ENCODE measurements at places on chromosomes 1 and 21.

GRCh38 chr1:110875216-110875731, 2.3 kb downstream of the CD53 start:
- DNase-seq: no peak

GRCh38 chr21:43858806-43859648, 6.0 kb upstream of the AGPAT3 start:
- DNase-seq: no peak

DNA sequence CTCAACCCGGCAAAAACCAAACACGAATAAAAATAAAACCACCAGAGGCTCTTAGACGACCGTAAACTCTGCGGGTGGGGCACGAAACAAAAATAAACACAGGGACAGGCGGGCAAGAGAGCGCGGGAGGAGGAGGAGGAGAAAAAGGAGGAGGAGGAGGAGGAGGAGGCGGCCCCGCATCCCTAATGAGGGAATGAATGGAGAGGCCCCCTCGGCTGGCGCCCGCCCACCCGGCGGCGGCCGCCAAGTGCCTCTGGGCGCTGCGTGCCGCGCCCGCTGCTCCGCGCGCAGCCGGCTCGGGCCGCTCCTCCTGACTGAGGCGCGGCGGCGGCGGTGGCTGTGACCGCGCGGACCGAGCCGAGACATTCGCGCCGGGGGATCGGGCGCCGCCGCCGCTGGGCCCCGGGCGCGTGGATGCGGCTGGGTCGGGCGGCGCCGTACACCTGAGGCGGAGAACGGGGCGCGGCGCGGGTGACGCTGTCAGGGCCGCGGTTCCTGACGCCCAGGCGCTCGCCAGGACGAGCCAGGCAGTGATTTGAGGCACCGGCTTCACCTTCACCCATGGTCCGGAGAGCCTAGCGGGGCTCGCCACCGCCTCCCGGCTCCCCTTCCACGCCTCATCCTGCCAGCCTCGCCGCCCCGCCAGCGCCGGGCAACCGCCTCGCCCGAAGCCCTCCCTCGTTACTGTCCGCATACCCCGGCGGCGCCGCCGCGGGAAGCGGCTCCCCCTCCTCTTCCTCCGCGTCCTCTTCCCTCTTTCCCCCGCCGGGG, at the start of gene MARK1:
MARK1 (plus strand) TSS at position 229 of the 771 bp plus-strand sequence. CDS start 687 bp downstream, outside the sequence.
- peak; percentile 29 for DNase-seq

GRCh38 chr1:159598196-159598595, 10.6 kb downstream of the APCS start:
- DNase-seq: peak; percentile 86

- DNase-seq: no peak
Observed at GRCh38 chr1:58904299-58905125, 120.7 kb upstream of the JUN start.

GRCh38 chr1:244759158-244759557, 76.3 kb upstream of the COX20 start:
- DNase-seq: no peak

GRCh38 chr1:58739856-58740466, 40.1 kb upstream of the MYSM1 start:
- peak; percentile 71 for DNase-seq

GRCh38 chr1:4062041-4062440, 162.0 kb upstream of the C1orf174 start:
- DNase-seq: no peak

- DNase-seq: no peak
Observed at GRCh38 chr21:42366292-42367010, at the start of gene TFF1. TSS of gene TFF1 (minus strand) at chr21:42366535. CDS start at chr21:42366495, 40 bp downstream.

DNA sequence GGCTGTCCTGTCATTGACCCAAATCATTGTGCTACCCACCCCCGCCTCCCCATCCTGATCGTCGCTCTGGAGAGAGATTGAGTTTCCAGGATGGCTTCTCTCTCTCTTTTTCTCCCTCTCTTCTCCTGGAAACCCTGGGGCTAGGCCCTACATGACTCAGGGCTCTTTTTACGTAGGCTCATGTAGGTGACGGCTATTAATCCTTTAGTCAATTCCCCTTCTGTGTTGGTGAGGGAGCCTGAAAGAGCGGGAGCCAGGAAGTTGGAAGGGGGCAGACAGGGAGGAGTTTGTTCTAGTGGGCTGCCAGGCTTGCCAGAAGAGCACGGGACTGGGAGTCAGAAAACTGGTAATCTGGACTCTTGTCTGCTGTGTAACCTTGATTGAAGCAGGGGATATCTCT, 9.7 kb downstream of the ATP2B4 start:
- DNase-seq: peak; percentile 85

DNA sequence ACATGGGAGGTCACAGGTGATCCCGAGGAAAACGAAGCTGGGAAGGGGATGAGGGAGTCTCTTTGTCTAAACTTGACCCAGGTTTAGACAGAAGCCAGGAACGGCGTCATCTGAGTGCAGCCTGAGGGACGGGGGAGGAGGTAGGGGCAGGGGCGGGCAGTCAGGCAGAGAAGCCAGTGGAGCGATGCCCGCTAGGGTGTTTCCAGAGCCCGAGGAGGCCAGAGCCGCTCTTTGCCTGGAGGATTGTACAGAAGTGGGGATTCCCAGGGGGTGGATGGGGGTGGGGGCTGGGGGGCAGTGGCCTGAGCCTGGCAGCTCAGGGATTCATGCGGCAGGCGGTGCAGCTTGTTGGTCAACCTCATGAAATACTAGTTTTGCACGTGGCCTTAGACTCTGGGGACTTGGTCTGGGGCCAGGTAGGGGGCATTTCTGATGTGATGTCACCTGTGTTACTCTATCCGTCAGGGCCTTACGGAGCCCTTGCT, 58.4 kb downstream of the VPS26C start:
- no peak for DNase-seq

- no peak for DNase-seq
Observed at GRCh38 chr1:118186026-118186425, 998 bp upstream of the SPAG17 start.

- peak; percentile 76 for DNase-seq
Observed at GRCh38 chr1:36238433-36238832, 14.2 kb downstream of the THRAP3 start.

DNA sequence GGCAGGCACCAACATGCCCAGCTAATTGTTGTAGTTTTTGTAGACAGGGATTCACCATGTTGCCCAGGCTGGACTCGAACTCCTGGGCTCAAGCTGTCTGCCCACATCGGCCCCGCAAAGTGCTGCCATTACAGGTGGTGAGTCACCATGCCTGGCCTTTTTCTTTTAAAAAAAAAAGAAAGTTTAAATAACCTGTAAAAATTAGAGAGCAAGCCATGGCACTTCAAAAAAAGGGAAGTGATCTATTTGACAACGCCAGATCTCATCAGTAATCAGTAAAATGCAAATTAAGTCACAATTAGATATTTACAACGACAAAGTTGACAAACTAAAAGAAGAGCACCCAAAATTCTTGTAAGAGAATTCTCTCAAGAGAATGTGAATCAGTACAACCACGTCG, 2.9 kb upstream of the RBBP5 start:
- DNase-seq: no peak

DNA sequence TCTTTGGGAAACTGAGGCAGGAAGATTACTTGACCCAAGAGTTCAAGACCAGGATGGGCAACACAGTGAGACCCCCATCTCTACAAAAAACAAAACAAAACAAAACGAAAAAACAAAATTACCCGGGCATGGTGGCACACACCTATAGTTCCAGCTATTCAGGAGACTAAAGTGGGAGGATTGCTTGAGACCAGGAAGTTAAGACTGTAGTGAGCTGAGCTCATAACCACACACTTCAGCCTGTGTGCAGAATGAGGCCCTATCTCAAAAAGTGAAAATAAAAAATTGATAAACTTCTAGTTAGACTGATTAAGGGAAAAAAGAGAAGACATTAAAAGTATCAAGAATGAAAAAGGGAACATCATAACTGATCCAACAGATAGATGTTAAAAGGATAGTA, 154.0 kb downstream of the RHOU start:
- no peak for DNase-seq

DNA sequence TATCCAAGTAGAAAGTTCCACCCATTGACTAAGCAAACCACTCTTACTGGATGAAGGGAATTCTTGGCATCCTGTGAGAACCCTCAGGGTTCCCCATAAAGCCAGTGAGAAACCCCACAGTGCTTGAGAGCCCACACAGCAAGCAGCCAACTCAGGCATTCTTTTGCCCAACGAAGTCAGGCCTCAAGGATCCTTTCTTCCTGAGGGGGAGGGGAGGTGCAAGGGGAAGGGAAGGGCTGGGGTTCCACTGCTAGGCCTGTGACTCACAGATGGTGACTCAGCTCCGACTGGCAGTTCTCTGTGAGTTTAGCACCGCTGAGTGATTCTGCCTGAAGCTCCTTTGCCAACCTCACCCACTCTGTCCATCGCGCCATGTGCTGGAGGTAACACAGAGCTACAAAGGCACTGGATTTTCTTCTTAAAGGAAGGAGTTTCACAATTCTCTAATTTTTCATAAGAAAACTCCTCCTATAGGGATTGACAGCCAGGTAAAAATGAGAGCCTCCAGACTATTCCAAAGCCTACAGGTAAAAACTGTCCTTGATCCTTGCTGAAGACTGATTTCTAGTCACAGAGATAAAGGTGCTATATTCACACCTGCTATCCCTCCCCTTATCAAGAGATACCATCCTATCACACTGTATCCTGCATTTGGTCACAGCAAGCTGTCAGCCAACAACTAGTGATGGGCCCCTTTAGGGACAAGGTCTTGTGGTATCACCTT, 4.8 kb downstream of the ENO1 start:
- peak; percentile 99 for DNase-seq

- no peak for DNase-seq
Observed at GRCh38 chr1:12166834-12167492, at the start of gene TNFRSF1B. TSS of gene TNFRSF1B (plus strand) at chr1:12166991. CDS start at chr1:12167092, 101 bp downstream.

GRCh38 chr21:17279663-17280062, 233.2 kb upstream of the CXADR start:
- no peak for DNase-seq

- peak; percentile 36 for DNase-seq
Observed at GRCh38 chr1:108892356-108893140, 15.8 kb downstream of the GPSM2 start.

DNA sequence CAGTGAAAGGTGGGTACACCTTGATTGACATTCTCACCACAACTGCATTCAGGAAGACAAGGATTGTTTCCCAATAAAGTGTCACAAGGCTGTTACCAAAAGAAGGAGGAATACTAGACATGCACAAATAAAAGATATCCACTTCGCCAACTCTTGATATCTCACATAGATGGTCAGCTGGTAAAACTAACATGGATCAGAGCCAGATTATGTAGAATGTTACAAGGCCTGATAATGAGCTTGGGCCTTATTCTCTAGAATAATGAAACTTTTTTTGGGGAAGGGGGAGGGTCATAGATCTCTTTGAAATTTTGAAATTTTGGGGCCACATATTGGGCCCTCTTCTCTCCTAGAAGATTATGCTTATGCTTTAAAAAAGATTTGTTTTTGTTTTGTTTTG, 24.9 kb downstream of the RAP1A start:
- DNase-seq: no peak

DNA sequence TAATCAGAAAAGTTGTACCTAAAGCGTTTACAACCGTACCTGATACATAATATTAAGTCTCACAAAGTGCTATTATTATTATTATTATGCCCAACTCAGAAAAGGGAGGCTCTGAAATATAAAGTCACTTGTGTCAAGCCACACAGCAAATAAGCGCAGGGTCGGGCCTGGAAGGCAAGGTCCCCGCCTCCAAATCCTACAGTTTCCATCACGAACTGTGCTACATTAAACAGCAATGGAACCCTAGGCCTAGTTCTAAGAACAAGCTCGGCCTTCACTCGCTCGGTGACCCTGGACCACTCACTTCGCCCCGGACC, 549 bp downstream of the PARS2 start:
- no peak for DNase-seq

GRCh38 chr1:107474877-107475612, 334.2 kb downstream of the NTNG1 start:
- DNase-seq: peak; percentile 25

GRCh38 chr1:247883346-247883745, 12.0 kb upstream of the OR2W3 start:
- DNase-seq: no peak

GRCh38 chr1:154423304-154423987, 18.3 kb downstream of the IL6R start:
- DNase-seq: peak; percentile 73

GRCh38 chr1:221478050-221478949, 263.6 kb downstream of the DUSP10 start:
- peak; percentile 90 for DNase-seq

GRCh38 chr1:183630748-183631147, 4.8 kb downstream of the ARPC5 start:
- DNase-seq: peak; percentile 76

GRCh38 chr1:203641503-203641890, 14.9 kb downstream of the ATP2B4 start:
- DNase-seq: no peak

DNA sequence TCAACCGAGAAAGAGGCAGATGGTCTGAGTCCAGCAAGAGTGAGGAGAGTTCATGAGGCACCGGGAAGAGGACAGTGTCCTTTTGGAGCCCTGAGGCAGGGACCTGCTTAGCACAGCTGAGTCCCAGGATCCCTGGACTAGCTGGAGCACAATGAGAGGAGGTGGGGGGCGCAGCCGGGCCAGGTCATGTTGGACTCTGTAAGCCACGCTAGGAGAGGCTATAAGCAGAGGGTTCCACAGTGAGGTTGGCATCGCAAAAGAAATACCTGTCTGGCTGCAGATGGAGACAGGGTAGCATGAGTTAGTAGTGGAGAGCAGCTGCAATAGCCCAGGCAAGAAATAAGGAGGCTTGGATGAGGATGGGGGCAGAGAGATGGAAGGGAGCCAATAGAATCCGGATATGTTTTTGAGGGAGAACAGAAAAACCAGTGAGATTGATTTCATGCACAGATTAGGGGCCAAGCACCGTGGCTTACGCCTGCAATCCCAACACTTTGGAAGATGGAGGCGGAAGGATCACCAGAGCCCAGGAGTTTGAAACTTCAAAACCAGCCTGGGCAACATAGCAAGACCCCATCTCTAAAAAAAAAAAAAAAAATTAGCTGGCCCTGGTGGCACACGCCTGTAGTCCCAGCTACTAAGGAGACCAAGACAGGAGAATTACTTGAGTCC, 98.2 kb downstream of the DHRS3 start:
- DNase-seq: no peak

- DNase-seq: no peak
Observed at GRCh38 chr1:4126731-4127591, 226.9 kb upstream of the C1orf174 start.

- peak; percentile 88 for DNase-seq
Observed at GRCh38 chr1:66929999-66930822, 5.4 kb downstream of the MIER1 start.

DNA sequence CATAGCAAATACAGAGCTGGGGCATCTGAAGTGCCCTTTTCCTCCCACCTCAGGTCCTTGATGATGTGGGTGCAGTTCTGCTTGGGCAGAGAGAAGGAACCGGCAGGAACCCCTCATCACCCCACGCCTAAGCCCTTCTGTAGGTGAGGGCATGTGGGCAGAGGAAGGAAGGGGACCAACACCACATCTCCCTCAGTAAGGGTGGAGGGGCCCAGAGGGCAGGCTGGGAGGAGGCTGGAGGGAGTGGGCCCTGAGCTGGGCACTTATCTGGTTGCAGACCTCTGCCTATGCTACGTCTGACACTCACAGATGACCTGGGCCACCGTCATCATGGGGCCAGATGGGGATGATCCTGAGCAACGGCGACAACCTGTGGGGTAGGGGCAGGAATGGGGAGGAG, 11.0 kb downstream of the ZNF687 start:
- DNase-seq: no peak
